ENCODE measurements at places on chromosomes 1 and 21. TPM values are rescaled to one million over a fixed set of nuclear protein-coding genes. Genes with fewer than 3 reads are reported as not detected.

GRCh38 chr21:42340187-42341050, 10.4 kb downstream of the TFF2 start:
- no peak overlapping the region for H3K4me3 ChIP-seq
- no peaks in the 10 kb centered on the region for H3K36me3 ChIP-seq
- DNase-seq, result no peak
- H3K27ac ChIP-seq, result no peak overlapping the region

- no peak overlapping the region for H3K4me3 ChIP-seq
- DNase-seq, result no peak
- peaks cover 28% of the 10 kb centered on the region for H3K27me3 ChIP-seq
- H3K27ac ChIP-seq, result no peak overlapping the region
- H3K36me3 ChIP-seq, result no peaks in the 10 kb centered on the region
Observed at GRCh38 chr1:147579532-147579931, 38.2 kb downstream of the BCL9 start.

DNA sequence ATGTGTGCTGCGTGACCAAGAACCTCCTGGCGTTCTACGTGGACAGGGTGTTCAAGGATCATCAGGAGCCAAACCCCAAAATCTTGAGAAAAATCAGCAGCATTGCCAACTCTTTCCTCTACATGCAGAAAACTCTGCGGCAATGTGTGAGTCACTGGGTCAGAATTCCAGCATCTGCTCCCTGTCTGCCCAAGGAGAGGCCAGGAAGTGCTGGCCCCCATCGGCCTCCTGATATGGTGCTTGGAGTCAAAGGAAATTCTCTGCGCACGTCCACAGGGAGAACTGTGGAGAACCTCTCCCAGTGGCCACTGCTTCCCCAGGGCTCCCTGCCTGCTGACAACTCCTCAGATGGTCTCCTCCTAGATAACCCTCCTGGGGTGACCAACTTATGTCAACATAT, 25.6 kb upstream of the IL20 start:
- H3K36me3 ChIP-seq, result no peaks in the 10 kb centered on the region
- H3K4me3 ChIP-seq, result no peak overlapping the region
- H3K27me3 ChIP-seq, result peaks cover 26% of the 10 kb centered on the region
- H3K4me1 ChIP-seq, result peaks cover 8% of the 10 kb centered on the region
- no peak overlapping the region for H3K27ac ChIP-seq

The TBX15 gene
- total RNA-seq, result not detected

The PTCH2 gene
- total RNA-seq, result 1.3 TPM

The ITLN2 gene
- not detected for total RNA-seq

The LIX1L gene
- 32.2 TPM for total RNA-seq

The PKLR gene
- 0.15 TPM for total RNA-seq

The PTPRF gene
- 0.69 TPM for total RNA-seq

The OR2T2 gene
- total RNA-seq, result not detected

All from activated T-helper 1 cell treated with anti-CD3 and anti-CD28 coated beads, Interleukin-12 subunit alpha, Interleukin-12 subunit beta, Interleukin-2, Interleukin-4 antibody, amounts not matched to agents 30 ng/mL and 10 ng/mL and 1 ng/mL, durations not matched to agents 14 hours and 24 hours and 36 hours (primary cell).